ENCODE measurements at places on chromosomes 11 and 22.

DNA sequence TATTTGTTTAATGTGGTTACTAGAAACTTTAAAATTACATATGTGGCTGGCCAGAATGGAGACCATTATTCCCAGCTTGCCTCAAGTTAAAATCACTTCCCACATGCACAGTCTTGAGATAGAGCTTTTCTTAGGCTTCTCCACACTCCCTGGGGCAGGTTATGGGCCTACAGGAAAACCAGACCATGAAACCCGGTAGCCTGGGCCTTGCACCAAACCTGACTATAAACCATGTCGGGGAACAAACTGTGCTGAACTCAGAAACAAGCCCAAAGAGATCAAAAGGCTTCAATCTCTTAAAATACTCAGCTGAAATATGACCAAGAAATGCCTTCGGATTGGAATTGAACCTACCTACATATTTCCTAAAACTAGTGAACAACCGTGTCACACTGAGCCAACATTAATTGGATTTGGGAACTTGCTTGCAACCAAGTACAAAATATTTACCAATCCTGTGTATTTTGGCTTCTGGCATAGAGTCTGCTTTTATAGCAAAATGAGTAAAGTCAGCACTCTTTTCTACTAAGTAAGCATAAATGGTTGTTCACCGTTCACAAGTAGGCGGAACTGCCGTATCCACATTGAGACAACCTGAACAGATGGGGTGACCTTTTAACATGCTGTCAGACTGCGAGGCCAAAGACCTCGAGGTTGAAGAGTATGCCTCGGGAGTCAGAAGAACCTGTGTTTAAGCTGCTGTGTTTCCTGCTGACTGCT lies 199.5 kb downstream of the FAM76B start:
- DNase-seq = no peak

GRCh38 chr11:57160665-57161064 lies 21.1 kb upstream of the LRRC55 start:
- DNase-seq = no peak

- DNase-seq = no peak
Observed at GRCh38 chr11:39461066-39461465, 1998.4 kb downstream of the LRRC4C start.

- DNase-seq = peak; percentile 75
Observed at GRCh38 chr11:67436459-67437081, 912 bp downstream of the PTPRCAP start.

- no peak for DNase-seq
Observed at GRCh38 chr11:10590218-10590915, 21.9 kb upstream of the LYVE1 start.

DNA sequence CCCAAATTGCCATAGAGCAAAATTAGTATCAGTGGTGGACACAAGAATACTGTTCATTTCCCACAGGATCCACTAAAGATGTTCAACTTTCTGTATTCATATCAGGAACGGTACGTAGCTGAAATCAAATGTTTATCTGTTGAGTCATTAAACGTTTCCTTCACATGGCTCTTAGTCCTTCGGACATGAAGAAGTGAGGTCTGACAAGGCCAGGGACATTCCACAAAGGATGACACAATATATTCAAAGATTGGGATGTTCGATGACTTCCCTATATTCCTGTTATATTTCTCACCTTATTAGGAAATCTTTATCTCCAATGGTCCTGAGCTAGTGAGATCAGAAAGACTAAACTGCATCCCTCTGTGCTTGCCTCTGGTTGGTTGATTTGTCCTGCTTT lies 129.0 kb downstream of the ETS1 start:
- no peak for DNase-seq

DNA sequence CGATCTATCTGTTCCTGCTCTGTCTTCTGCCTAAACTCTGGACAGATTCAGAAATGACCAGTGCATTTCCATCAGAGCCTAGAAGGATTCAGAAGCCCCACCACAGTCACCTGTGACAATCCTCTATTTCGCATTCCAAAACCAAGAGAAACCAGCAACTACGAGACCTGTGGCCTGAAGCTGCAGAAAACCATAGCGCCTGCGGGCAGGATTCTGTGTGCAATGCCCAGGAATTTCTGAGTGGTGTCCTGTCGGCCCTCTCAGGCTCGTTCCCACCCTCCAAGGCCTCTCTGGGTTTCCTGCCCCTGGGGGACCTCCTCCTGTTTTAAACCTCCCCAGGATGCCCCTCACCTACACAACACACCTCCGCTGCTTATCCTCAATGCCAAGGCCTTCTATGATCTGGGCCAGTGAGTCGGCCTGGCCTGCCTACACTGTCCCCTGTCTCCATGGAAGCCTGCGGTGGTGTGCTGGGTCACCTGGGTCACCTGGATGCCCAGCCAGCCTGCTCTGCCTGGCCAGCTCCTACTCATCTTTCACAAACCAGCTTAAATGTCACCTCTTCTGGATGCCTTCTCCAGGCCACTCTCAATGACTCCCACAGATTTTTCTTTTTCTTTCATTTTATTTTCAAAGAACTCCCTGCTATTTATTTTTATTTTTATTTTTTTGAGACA lies 198.3 kb downstream of the CEP164 start:
- DNase-seq = no peak

DNA sequence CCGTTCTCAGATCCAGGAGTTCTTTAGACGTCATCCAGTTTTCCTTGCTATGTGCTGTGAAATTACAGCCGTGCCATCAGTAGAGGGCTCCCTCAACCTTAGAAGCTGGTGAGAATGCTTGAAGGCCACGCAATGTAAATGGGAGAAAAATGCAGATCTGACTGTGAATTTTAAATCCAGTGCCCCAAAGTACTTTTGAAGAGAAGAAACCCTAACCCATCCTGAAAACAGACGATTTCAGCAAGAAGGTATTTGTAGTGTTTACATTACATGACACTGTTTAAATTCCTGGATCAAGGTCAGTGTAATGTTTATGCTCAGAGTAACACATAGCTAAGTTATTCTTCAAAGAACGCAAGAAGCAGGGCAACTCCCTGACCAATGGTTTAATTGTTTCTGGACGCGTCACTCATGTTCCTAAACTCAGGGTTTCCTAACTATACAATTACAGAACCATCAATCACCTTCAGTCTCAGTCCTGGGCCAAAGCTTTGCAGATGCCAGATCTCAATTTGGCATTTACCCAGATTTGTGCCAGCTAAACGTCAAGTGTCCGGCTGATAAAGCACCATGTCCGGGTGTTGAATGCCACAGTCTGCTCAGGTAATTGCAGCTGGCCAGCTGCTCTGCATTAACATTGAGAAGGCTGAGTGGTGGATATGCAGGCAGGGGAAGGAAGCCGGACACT lies 38.2 kb downstream of the ADAMTS8 start:
- DNase-seq = no peak

DNA sequence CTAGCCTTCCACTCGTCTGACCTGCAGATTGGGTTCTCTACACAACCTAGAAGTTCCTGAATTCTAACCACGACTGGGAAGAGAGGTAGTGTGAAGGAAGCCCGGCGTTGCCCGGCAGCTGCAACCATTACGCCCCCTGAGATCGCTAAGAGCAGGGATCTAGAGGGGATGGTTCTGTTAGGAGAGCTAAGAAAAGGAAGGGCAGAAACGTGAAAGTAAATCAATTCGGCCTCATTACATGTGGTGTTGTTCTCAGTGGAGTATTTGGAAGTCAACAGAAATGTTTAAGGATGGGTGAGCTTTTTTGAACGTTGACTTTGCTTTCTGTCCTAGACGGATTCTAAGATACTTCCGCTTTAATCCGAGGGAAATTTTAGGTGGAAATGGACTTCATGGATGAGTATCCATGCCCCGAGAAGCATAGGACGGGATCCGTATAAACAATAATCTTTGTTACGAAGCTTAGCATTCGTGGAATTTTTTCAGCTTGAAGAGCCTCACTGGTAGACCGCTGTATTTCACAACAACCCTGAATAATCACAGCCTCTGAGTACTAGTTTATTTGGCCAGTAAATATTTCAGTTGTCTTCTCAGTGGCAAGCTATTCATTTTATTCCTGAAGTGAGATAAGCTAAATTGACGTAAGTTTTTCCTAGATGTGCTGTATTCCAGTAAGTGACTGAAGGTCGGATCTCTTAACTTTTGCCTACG lies 629 bp downstream of the ATP5MG start:
- no peak for DNase-seq

GRCh38 chr11:68043029-68043348 lies 4.2 kb downstream of the TCIRG1 start:
- DNase-seq = no peak

- no peak for DNase-seq
Observed at GRCh38 chr11:7555052-7555699, 41.4 kb downstream of the PPFIBP2 start.

DNA sequence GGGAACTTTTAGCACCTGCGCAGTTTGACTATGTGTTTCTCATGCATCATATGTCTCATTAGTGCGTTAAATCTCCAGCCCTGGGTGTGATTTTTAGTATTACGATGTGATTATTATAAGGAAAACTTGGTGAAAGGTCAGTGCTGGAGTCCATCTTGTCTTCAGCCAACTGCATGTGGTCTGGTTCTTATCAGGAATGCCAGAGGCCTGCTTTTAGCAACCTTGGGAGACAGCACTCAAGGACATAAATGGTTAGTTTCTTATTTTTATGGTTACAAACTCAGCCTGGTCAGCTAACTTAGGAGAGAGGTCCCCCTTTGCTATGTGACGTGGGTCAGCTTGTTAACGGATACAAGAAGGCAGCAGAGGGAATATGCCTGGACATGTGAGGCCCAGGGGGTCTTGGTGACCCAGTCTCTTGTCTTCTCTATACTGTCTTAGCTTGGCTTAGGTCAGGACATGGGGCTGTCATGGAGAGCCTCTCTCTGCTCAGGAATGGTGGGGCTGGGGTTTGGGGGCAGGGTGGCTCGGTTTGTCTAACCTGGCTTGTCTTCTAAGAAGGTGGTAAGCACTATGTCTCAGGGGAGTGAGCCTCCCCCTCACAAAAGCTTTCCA lies 21.5 kb downstream of the KCTD21 start:
- no peak for DNase-seq

- DNase-seq = no peak
Observed at GRCh38 chr11:46378811-46379481, 2.5 kb upstream of the MDK start.

- DNase-seq = no peak
Observed at GRCh38 chr22:31646186-31647019, 15.6 kb downstream of the PISD start.

DNA sequence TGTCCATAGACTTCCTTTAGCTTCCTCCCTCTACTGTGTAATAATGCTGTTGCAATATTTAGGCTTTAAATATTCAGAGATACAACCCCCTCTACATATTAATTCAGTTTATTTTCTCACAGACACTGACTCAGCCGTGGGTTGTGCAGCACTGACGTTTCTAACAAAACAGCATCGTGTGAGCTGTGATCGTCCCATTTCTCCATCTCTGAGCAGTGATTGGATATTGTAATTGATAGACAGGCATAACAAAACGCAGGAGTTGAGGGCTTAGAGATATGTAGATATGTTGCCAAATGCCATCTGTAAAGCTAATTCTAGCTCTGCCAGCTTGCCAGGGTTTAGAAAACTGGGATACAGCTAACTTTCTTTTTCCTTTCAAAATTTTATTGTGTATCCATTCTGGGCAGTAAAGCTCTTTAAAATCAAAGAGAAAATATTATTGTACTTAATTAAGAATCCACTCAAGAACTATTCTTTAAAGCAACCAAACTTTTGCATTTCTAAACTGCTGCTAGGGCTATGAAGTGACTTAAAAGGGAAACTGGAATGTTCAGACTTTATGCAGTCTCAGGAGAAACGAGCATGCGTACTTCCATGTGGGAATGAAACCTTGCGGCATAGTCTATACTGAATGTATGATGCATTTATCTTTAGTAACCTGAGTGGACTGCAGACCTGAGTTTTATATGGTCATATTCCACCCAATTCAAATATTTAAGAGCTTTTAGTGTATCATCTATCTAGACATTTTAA lies 22.7 kb downstream of the BTBD10 start:
- DNase-seq = no peak

- DNase-seq = peak; percentile 7
Observed at GRCh38 chr11:17979770-17980371, 33.0 kb downstream of the SERGEF start.

DNA sequence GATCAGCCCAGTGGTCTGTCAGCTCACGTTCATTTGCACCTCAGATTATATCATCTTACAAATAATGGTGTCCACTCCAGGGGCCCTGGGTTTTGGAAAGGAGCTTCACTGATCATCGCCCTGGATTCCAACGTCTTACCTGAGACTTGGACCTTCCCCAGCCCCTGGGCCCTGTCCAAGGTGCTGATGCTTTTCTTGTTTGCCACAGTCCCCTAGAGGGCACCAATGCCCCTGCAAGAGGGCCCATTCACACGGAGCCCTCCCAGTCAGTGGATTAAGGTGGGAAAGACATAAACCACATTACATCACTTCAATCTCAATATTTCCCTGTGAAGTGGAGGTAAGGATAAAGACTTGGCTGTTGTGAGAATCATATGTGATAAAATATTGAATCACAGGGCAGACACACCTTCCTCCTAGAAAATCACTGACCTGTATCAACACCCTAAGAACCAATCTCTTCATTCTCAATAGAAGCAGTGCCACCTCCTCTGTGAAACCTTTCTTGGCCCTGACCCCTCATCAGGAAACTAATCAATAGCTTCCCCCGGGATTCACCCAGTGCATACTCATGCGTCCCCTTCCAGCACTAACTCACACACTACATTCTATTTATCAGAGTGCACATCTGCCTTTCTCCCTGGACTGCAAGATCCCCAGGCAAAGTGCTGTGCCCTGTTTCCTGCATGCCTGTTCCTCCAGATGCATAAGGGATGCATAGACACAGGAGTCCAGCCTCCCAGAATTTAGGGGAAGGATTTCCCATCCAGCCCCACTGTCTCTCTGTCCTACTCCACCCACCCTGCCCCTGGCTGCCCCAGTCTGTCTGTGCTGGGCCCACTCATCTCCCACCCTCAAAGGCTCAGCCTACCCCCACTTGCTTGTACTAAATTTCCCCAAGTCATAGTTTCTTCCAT lies 167.0 kb downstream of the BUD13 start:
- peak; percentile 11 for DNase-seq

DNA sequence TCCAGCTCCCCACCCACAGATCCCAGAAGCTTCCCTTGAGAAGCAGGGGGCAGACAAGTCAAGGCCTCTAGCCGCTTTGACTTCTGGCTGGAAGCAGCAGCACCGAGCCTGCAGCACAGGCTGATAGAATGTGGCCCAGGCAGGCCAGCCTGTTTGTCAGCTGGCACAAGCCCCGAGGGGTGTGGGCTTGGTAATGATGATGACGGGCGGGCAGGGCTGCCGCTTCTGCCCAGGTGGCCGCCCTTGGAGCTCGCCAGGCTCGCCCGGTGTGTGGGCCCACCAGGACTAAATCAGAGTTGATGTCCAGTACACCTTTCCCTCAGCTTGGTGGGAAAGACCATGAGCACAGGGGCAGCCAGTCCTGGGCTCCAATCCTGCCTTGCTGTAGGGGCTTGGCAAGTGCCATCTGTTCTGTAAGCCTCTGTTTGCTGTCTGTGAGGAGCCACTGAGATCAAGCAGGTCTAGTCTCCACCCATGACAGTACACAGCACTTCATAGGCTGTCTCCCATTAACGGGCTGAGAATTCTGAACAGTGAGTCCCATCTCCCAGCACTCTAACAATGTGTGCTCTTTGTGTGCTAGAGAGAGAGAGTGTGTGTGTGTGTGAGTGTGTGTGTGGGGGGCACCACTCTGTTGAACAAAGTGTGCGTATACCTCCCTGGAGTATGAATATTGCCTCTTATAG lies 26.8 kb downstream of the MICAL2 start:
- DNase-seq = no peak
